ENCODE measurements at places on chromosomes 5 and 9. TPM values are rescaled to one million over a fixed set of nuclear protein-coding genes. Genes with fewer than 3 reads are reported as not detected.

- peak overlapping the region; percentile 98 for H3K27ac ChIP-seq
- H3K4me1 ChIP-seq = peaks cover 74% of the 10 kb centered on the region
- DNase-seq = peak; percentile 62
- no peaks in the 10 kb centered on the region for H3K36me3 ChIP-seq
- H3K27me3 ChIP-seq = no peaks in the 10 kb centered on the region
These were observed 18.3 kb upstream of the NDST1 start for GRCh38 chr5:150489360-150490295.

DNA sequence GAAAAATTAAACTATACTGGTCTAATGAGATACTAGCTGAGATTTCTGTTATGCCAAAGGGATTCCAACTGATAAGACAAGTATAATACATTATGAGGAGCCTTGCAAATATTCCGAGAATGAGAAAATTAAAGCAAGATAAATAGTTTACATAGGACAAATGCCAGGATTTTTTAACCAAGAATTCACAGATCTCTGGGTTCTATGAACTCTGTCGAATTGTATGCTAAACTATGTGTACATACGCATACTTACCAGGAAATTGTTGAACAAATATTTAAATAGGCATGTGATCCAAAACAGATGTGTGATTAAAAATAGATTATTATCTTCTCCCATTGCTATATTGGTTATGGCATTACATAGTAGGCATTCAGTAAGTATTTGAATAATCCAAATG, 616.6 kb downstream of the GABRG2 start:
- no peak overlapping the region for H3K4me3 ChIP-seq
- H3K4me1 ChIP-seq = no peaks in the 10 kb centered on the region
- DNase-seq = no peak
- H3K27me3 ChIP-seq = no peaks in the 10 kb centered on the region

ROPN1L gene
- 1.9 TPM for total RNA-seq

GRCh38 chr9:93123561-93124283, 10.3 kb downstream of the NINJ1 start:
- peak; percentile 64 for DNase-seq
- H3K4me3 ChIP-seq = no peak overlapping the region
- H3K27me3 ChIP-seq = no peaks in the 10 kb centered on the region

DNA sequence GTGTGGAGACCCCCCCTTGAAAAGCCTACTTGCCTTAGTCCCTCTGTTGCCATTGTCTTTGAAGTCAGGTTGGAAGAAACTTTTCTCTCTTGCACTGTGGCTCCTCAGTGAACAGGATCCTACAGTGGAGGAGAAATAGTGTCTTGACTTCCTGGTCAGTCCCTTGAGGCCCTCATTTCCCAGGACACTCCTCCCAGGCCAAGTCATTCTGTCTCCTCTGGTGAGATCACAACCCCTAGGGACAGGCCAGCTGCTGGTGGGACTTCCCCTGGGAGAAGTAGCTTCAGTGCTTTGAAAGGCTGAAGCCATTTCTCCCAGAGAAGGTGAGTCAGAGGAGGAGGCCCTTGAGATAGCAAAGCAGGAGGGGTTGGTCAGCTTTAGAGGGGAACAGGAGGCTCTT, 10.1 kb upstream of the GRIA1 start:
- H3K4me1 ChIP-seq = no peaks in the 10 kb centered on the region
- no peak overlapping the region for H3K27ac ChIP-seq
- no peaks in the 10 kb centered on the region for H3K36me3 ChIP-seq
- no peak for DNase-seq
- H3K27me3 ChIP-seq = no peaks in the 10 kb centered on the region

LHX3 gene
- total RNA-seq = not detected

TAL2 gene
- total RNA-seq = not detected

DNA sequence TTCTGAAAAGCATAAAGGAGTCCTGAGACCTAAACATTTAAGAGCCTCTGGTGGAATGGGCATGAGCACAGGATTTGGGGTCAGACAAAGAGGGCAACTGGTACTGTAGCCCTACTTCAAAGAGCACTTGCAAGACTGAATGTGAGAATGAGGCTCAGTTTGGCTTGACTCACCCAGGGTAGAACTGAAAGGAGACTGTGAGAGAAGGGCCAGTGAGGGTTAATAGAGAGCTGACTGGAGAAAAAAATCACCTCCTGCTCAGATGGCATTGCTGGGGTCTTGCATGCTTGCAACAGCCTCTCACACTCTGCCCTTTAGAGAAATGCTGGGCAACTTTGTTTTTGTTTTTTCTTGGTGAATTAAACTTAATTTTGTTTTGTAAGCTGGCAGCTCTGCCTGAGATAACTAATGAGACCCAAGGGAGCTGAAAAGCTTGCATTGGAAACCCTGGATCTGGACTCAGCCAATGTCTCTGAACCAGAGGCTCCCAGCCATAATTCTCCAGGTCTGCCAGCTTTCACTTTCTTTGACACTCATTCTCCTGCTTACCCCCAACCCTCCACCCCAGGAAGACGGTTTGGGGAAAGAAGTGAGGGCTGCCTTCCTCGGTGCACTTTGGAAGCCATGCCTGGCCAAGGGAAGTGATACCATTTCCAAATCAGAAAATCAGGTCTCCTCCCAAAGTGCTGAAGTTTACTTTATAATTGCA, 161.1 kb upstream of the PANK3 start:
- H3K36me3 ChIP-seq = no peaks in the 10 kb centered on the region
- no peak overlapping the region for H3K27ac ChIP-seq
- H3K4me3 ChIP-seq = no peak overlapping the region
- no peak for DNase-seq

CKS2 gene
- 18.9 TPM for total RNA-seq

DNA sequence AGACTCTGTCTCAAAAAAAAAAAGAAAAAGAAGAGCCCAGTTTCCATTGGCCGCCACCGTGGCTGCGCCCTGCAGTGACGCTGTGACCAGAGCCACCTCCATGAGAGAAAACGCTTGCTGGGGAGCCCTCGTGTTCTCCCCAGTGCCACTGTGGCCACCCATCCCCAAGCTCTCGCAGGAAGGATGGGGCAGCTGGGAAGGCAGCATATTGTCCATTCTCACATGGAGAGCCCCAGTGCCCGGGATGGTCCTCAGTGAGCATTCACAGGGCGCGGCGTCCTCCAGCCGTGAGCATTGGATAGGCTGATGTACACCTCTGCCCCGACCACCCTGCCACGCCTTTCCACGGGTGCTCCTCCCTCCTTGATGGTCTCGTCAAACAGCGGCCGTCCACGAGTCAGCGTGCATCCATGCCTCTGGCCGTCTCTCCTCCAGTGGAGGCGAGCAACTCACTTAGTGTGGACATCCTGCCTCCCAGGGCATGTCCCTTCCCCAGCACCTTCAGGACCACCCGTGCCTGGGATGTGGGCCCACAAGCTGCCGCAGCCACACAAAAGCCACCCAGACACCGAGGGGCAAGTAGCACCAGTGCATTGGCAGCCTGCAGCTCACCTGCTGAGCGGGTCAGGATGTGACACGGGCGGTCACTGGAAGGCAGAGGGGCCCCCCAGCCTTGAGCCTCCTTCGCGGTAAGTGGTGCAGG, 23.4 kb upstream of the SLC6A19 start:
- no peaks in the 10 kb centered on the region for H3K4me1 ChIP-seq
- H3K27me3 ChIP-seq = no peaks in the 10 kb centered on the region
- H3K4me3 ChIP-seq = no peak overlapping the region
- no peaks in the 10 kb centered on the region for H3K36me3 ChIP-seq
- H3K27ac ChIP-seq = no peak overlapping the region

- no peak for DNase-seq
- H3K4me1 ChIP-seq = peaks cover 21% of the 10 kb centered on the region
- H3K27ac ChIP-seq = no peak overlapping the region
- no peaks in the 10 kb centered on the region for H3K27me3 ChIP-seq
- H3K4me3 ChIP-seq = no peak overlapping the region
These were observed 18.2 kb upstream of the CARD19 start for GRCh38 chr9:93077811-93078210.

DNA sequence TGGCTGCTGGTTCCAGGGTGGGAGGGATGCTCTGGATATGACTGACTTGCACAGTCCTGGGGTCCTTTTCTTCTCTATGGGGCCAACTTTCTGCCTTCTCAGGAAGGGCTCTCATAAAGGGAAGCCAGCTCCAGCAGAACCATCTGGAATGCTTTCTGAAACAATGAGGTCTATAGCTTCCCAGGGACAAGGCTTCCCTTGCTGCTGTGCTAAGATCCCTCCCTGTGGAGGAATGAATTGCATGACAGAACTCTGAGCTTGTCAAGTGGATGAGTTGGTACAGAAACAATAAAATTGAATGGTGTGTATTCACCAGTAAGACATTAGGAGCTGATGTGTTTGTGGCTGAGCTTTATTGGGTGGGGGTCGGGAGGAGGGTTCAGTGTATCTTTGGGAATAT, 19.8 kb downstream of the CKMT2 start:
- no peak overlapping the region for H3K27ac ChIP-seq
- H3K4me1 ChIP-seq = peaks cover 6% of the 10 kb centered on the region
- DNase-seq = no peak
- H3K4me3 ChIP-seq = no peak overlapping the region

GM2A gene
- total RNA-seq = 31.9 TPM

DNA sequence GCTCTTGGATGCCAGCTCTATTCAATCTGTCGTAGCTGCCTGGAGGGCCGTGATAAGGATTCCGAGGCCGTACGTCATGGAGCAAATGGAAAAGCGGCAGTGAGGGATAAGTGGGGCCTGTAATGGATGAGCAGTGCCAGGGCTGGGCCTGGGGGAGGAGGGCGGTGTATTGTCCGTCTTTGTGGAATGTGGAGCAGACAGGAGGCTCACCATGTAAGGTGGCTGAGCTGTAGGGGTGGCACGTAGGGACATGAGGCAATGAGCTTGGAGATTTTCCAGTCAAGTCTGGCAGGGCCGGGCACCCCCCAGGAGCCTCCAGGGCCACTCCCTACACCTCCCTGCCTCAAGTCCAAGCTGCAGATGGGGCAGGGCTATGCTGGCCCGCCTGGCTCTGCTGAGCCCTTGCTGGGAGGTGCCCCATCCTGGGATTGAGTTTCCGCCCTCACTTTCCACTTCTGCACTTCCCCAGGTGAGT, 29.2 kb downstream of the NCS1 start:
- H3K4me1 ChIP-seq = peaks cover 56% of the 10 kb centered on the region
- DNase-seq = peak; percentile 88
- H3K27me3 ChIP-seq = no peaks in the 10 kb centered on the region
- H3K4me3 ChIP-seq = no peak overlapping the region
- H3K36me3 ChIP-seq = no peaks in the 10 kb centered on the region

PLPPR1 gene
- total RNA-seq = not detected

GRCh38 chr5:111848476-111848875, 91.5 kb upstream of the NREP start:
- H3K27me3 ChIP-seq = no peaks in the 10 kb centered on the region
- no peak overlapping the region for H3K27ac ChIP-seq
- no peak overlapping the region for H3K4me3 ChIP-seq
- no peak for DNase-seq
- no peaks in the 10 kb centered on the region for H3K4me1 ChIP-seq

DOCK8 gene
- total RNA-seq = 9.5 TPM

GRCh38 chr9:94639061-94639998, at the start of gene FBP1:
FBP1 (minus strand) TSS chr9:94639518; CDS start chr9:94639310, 208 bp downstream.
- H3K36me3 ChIP-seq = no peaks in the 10 kb centered on the region
- H3K4me3 ChIP-seq = peak within 1 kb of the TSS; percentile 61
- H3K27ac ChIP-seq = peak within 1 kb of the TSS; percentile 54
- H3K4me1 ChIP-seq = peaks cover 14% of the 10 kb centered on the region
- DNase-seq = peak; percentile 70

FAM53C gene
- total RNA-seq = 28.5 TPM

STPG3 gene
- total RNA-seq = not detected

BNIP1 gene
- total RNA-seq = 9.7 TPM

ANKRD31 gene
- total RNA-seq = 0.28 TPM

GRCh38 chr5:178418471-178419010, 171.7 kb downstream of the COL23A1 start:
- no peaks in the 10 kb centered on the region for H3K36me3 ChIP-seq
- H3K4me3 ChIP-seq = no peak overlapping the region
- no peak overlapping the region for H3K27ac ChIP-seq

GRCh38 chr5:158832731-158833130, 267.0 kb downstream of the EBF1 start:
- no peaks in the 10 kb centered on the region for H3K4me1 ChIP-seq
- no peak overlapping the region for H3K4me3 ChIP-seq
- DNase-seq = no peak
- no peaks in the 10 kb centered on the region for H3K36me3 ChIP-seq
- H3K27ac ChIP-seq = no peak overlapping the region

GRCh38 chr9:92503156-92503555, 20.9 kb upstream of the ASPN start:
- DNase-seq = no peak
- no peaks in the 10 kb centered on the region for H3K36me3 ChIP-seq
- no peak overlapping the region for H3K4me3 ChIP-seq
- H3K27me3 ChIP-seq = no peaks in the 10 kb centered on the region
- peak overlapping the region; percentile 78 for H3K27ac ChIP-seq

GRXCR2 gene
- total RNA-seq = not detected

DNA sequence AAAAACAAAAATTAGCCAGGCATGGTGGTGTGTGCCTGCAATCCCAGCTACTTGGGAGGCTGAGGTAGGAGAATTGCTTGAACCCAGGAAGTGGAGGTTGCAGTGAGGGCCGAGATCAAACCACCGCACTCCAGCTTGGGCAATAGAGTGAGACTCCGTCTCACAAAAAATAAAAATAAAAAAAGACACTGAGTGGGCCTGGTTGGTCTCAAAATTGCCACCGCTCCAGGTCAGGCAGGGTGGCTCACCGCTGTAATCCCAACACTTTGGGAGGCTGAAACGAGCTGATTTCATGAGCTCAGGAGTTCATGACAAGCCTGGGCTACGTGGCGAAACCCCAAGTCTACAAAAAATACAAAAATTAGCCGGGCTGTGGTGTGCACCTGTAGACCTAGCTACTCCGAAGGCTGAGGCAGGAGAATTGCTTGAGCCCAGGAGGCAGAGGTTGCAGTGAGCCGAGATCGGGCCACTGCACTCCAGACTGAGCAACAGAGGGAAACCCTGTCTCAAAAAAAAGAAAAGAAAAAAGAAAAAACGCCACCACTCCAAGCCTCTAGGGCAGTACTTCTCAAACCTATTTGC, 1.8 kb downstream of the STK10 start:
- H3K4me3 ChIP-seq = peak overlapping the region; percentile 79
- no peaks in the 10 kb centered on the region for H3K27me3 ChIP-seq
- no peaks in the 10 kb centered on the region for H3K36me3 ChIP-seq
- peaks cover 26% of the 10 kb centered on the region for H3K4me1 ChIP-seq
- peak; percentile 39 for DNase-seq
- no peak overlapping the region for H3K27ac ChIP-seq

GRCh38 chr9:136485049-136486045, 2.5 kb upstream of the SEC16A start:
- H3K4me1 ChIP-seq = peaks cover 30% of the 10 kb centered on the region
- no peaks in the 10 kb centered on the region for H3K36me3 ChIP-seq
- no peak overlapping the region for H3K4me3 ChIP-seq
- no peak overlapping the region for H3K27ac ChIP-seq
- H3K27me3 ChIP-seq = no peaks in the 10 kb centered on the region

DNA sequence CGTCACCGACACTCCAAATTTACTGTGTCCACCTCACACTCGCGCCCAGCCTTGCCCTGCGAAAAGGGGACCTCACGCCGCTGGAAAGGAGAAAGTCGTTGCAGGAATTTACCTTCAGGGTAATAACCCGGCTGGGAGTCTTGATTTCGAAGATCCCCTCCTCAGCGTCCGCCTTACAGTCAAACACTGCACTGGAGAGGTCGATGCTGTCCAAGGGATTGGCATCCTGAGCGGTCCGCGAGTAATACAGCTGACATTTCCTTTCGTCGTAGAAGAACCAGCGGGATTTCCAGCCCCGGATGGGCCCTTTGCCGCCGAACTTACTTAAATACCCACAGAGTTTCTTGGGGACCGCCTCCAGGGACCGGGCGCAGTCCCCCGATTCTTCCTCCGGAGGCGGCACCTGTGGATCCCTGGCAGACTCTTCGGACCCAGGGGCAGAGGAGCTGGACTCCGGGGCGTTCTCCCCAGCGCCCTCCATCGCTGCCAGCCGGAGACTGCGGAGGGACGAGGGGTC, 330 bp downstream of the TBC1D2 start:
- DNase-seq = peak; percentile 67
- peak overlapping the region; percentile 98 for H3K27ac ChIP-seq
- no peaks in the 10 kb centered on the region for H3K4me1 ChIP-seq
- peak overlapping the region; percentile 88 for H3K4me3 ChIP-seq
- no peaks in the 10 kb centered on the region for H3K27me3 ChIP-seq

All from sigmoid colon (tissue), 7 donors.